Stimulated activated CD4-positive, alpha-beta T cell treated with anti-CD3 and anti-CD28 coated beads, Interleukin-2, amount 100 ng/mL, for 24 hours (primary cell): ENCODE measurements at places on chromosomes 1 and 21.

GRCh38 chr1:170168265-170168664 lies 22.5 kb downstream of the NTMT2 start:
- no peak for DNase-seq

- no peak for DNase-seq
Measured at GRCh38 chr1:224512600-224513151, 78.1 kb upstream of the WDR26 start.

- DNase-seq: no peak
Measured at GRCh38 chr21:45403133-45403824, 1.7 kb upstream of the COL18A1 start.

GRCh38 chr1:178371235-178371634 lies 125.5 kb downstream of the CLEC20A start:
- no peak for DNase-seq

DNA sequence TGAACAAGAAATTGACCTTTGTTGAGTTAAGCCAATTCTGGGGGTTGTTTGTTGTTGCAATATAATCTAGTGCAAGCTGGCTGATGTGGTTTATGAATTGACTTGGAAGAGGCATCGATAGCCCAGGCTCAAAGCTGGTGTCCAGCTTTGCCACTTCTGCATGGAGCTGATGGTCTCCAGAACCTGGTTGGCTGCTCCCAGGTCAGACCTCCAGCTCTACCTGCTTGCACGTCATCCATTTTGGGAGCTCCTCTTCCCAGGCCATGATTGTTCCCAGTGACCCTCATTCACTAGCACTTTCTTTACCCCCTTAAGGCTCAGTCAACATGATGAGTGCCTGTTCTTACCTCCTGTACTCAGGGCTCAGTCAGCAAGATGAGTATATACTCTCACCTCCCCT lies 5.8 kb upstream of the AJAP1 start:
- DNase-seq: no peak

GRCh38 chr1:73644198-73644597 lies 553.8 kb downstream of the LRRIQ3 start:
- no peak for DNase-seq

- no peak for DNase-seq
Measured at GRCh38 chr1:180964595-180964994, 51.9 kb downstream of the KIAA1614 start.

DNA sequence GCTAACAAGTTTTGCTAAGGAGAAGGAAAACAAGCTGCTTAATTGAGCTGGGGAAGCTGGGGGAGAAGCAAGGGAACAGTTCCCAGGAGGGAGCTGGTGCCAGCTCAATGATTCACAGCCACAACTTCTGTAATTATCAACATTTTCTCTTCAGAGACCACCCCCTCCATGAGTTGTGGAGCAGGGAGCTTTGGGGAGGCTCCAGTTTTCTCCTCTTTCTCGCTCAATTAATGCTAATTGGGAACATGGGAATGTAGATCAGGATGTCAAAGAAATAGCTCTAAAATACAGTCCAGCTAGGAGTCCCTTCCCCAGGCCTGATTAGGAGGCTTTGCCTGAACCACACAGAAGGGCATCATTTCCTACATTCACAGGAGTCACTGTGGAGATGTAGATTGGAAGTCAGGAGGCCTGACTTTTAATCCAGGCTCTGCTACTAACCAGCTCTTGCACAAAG lies 12.1 kb upstream of the MNDA start:
- DNase-seq: no peak

- DNase-seq: no peak
Measured at GRCh38 chr1:154406572-154406879, 1.4 kb downstream of the IL6R start.

- DNase-seq: no peak
Measured at GRCh38 chr1:28027660-28028059, 60.8 kb downstream of the EYA3 start.

DNA sequence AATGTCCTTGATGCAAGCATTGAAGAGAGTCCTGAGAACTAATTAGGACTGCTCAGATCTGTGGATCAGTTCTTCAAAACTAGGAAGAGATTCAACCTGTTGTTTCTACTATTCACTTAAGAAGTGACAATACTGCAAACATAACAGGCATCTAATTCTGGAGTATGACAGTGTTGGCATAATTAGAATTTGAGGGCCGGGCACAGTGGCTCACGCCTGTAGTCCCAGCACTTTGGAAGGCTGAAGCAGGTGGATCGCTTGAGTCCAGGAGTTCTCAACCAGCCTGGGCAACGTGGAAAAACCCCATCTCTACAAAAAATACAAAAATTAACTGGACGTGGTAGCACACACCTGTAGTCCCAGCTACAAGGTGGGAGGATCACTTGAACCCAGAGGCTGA lies 8.0 kb upstream of the FOXJ3 start:
- no peak for DNase-seq

GRCh38 chr1:78570539-78570938 lies 49.7 kb upstream of the IFI44L start:
- DNase-seq: no peak

GRCh38 chr1:84877592-84877991 lies 15.4 kb downstream of the LPAR3 start:
- DNase-seq: no peak

DNA sequence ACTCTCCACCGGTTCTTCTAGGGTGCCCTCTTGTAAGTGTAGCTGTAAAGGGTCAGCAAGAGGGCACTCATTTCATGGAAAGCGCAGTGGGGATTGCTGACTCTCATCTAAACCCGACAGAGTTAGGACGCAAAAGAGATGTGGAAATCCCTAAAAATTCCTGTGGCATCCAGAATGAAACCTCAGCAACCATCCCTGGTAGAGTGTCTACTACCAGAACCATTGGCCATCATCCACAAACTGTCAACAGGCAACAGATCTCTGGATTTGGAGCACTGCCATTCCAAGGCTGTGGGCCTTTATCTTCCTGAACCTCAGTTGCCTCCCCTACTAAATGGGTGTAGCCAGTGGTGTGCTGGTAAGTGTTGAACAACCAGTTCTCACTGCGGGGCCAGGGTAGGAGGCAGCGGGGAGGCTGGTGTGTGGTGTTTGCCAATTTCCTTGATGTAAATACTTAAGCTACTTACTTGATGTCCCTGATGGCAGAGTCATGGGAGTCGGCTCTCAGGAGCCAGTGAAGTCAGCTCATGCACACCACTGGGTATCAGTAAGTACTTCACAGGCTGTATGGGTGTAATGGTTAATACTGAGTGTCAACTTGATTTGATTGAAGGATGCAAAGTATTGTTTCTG lies 195.8 kb downstream of the KAZN start:
- no peak for DNase-seq

DNA sequence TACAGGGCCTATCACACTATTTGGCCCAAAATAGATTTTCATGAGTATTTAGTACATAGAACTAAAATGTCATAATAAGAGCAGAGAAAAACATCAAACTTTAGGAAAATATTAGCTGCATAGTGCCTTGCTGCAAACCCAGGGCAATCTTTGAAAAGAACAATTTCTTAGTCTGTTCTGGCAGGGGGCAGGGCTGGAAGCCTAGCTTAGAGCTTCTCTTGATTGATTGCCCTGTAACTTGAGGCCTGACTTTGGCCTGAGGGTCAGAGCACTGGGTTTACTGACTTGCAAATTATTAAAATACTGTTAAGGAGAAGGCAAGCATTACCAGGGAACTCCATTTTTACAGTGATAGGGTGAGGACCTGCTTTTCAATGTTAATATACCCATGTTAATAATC lies 115.8 kb upstream of the SPAG17 start:
- no peak for DNase-seq

DNA sequence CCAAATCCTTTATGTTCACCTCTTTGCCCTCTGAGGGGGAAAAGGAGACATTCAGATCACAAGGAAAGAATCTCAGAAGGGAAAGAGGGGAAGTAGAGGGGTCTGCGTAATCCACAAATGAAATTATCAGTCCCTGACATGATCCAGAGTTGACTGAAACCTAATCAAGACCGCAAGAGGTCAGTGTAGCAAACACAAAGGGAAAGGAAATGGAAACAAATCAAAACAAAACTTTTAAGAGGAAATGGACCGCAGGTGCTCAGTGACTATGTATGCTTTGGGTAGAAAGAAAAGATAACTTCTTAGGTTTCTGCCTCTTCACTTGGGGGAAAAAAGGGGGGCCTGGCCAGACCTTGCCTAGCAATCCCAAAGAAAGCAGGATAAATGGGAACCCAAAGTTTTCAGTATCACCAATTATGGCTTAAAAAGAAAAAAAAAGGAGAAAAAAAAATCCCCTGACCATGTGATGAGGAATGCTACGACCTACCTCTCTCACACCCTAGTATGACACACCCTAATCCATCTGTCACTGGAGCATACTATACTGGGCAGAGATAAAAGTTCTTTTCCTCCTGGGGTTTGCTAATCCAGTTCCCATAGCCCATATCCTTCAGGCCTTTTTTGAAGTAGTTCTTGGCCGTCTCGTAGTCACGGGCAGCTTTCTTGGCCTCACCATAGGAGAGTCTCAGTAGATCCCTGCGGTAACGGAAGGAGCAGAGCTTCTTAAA lies 16.9 kb downstream of the CHRNB2 start:
- DNase-seq: no peak

GRCh38 chr1:160363010-160363409 lies 3.9 kb upstream of the NHLH1 start:
- DNase-seq: no peak

- DNase-seq: no peak
Measured at GRCh38 chr1:2306151-2306978, 78.2 kb downstream of the SKI start.

DNA sequence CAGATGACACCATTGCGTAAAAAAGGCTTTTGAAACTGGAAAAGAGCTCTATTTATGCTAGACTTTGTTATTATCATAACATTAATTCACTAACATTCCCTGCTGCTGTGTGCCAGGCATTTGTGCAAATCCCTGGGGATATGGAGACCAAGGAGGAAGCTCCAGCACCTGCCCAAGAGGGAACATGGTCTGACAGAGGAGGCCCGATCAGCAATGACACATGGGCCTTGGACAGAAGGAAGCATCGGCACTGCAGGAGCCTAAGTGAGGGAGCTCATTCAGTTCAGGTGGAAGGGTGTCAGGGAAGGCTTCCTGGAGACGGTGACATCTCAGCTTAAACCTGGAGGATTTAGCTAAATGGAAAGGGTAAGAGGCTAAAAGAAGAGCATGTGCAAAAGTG lies 13.9 kb downstream of the CAMK2N1 start:
- no peak for DNase-seq

DNA sequence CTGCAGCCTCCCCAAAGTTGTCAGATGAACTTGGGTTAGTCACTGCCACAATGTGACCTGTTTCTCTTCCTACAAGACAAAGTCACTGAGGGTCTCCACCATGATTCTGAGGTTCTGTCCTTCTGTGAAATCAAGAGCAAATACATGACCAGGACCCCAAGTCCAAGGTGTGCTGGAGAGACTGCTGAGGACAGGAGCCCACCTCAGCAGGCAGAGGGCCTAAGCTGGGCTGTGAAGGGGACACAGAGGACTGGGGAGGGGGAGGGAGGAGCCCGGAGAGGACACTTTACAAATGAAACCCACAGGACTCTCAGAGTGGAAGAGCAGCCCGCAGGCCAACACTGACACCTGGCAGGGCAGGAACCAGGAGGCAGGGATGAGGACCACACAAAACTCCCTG lies 3.3 kb downstream of the PGLYRP3 start:
- DNase-seq: no peak

DNA sequence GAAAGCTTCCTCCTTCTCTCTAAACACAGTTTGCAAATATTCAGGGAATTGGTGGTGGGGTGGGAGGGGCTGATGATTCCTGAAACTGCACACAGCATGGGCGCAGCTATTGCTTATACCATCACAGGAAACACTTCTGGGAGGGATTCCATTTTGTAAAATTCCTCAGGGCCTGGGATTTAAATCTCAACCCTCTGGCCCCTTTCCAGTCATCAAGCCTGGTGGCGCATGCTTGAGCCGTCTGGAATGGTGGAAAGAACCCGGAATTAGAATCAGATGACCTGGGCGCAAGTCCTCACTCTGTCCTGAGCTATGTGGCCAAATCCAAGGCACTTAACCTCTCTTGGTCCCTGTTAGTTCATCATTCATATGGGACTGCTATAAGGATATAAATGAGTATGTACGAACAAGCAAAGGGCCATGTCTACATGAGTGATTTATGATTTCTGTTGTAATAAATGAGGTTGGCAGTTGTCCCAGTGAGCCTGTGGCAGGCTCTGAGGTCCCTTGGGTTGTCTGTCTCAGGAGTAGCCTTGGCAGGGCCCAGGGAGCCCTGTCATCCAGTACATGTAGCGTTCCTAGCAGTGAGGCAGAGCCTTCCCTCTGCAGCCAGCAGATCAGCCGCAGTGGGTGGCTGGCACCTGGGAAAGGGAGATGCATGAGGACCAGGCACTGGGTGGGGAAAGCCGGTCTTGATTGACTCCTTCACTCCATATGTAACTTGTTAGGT lies 72.0 kb downstream of the MAN1C1 start:
- DNase-seq: no peak

- DNase-seq: no peak
Measured at GRCh38 chr1:6367381-6368012, 26.1 kb downstream of the ACOT7 start.

- DNase-seq: no peak
Measured at GRCh38 chr1:183632964-183633363, 2.6 kb downstream of the ARPC5 start.

DNA sequence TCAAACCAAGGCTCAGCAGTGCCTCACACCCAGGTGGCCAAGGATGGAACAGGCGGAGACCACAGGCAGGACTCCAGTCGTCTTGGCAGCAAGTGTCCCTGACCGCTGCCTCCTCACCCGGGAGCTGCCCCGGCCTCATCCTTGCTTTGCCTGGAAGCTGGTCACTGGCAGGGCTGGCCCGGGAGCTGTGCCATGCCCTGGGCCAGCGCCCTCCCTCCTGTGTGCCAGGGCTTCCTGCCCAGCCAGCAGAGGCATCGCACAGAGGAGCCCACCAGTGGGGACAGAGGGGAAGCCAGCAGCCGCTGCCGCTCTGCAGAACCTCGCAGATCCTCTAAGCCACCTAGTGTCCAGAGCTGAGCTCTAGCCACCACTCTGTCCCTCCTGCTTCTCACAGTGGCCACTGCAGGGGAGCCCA lies 7.8 kb downstream of the CASZ1 start:
- no peak for DNase-seq

- DNase-seq: no peak
Measured at GRCh38 chr1:181087400-181087901, 1.0 kb upstream of the IER5 start.

DNA sequence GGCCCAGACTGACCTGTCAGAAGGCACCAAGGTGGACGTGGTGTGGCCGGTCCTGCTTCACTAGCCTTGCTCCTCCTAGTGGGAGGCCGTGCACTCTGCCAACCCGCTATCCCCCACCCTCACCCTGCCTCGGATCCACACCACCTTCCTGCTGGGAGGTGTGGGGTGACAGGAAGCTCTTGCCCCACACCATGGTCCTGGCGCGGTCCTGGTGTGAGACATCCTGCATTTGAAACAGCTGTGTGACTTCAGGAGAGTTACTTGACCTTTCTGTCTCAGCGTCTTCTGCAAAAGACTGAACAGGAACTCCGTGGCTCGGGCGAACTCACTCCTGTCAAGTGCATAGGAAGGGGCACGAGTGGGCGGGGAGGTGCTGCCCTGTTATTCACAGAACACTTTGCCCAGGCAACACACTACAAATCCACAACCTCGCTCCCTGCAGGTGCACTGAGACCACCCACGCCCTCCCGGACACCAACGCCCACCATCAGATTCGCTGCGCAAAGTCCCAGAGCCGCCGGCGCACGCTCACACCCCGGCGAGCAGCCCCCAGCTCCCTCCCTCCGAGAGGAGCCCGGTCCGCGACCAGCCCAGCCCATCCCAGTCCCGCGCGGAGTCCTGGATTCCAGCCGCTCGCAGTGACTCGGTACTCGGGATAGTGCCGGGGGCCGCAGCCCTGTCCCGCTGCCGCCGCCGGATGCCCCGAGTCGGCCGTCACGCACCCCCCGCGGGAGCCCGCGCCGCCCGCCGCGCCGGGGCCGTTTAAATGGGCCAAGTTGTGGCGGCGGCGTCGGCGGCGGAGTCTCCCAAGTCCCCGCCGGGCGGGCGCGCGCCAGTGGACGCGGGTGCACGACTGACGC lies at the start of gene SAMD11:
Gene SAMD11, plus strand, starts transcription at position 793 of the 860 bp plus-strand sequence. CDS start 509 bp downstream, outside the sequence.
- DNase-seq: peak; percentile 69
